ENCODE measurements at places on chromosomes 13 and 19.

DNA sequence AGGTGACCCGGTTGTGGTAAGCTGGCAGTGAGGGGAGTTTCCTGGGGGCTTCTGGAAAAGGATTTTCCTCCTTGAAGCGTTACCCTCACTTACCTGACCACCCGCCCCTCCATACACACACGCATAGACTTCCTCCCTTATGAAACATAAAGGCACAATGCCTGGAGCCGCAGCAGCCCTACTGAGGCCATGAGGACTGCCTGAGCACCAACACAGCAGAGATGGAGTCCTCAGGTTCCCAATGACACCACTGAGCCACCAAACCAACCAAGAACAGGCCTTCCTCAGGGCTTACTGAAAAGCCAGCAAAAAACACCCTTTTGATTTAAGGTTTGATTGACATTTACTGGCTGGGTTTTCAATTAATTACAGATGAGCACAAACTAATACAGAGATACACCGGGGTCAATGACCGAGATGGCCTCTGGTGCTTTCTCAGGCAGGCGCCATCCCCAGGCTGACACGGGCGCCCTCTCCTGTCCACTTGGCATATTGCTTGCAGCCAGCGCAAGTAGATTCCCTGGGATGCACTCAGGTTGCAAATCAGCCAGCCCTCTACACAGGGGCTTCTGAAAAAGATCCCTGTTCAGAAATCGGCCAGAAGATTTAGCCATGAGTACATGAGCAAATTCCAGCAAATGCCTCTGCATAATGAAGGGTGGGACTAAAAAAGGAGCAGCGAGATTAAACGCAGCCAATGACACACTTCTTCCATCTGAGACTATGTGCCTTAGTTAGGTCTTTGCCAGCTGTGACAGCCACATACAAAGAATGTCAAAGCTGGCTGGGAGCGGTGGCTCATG lies 14.8 kb downstream of the OPA3 start:
- DNase-seq = peak; percentile 61

- peak; percentile 67 for DNase-seq
Measured at GRCh38 chr19:42401365-42402303, 11.5 kb upstream of the CNFN start.

DNA sequence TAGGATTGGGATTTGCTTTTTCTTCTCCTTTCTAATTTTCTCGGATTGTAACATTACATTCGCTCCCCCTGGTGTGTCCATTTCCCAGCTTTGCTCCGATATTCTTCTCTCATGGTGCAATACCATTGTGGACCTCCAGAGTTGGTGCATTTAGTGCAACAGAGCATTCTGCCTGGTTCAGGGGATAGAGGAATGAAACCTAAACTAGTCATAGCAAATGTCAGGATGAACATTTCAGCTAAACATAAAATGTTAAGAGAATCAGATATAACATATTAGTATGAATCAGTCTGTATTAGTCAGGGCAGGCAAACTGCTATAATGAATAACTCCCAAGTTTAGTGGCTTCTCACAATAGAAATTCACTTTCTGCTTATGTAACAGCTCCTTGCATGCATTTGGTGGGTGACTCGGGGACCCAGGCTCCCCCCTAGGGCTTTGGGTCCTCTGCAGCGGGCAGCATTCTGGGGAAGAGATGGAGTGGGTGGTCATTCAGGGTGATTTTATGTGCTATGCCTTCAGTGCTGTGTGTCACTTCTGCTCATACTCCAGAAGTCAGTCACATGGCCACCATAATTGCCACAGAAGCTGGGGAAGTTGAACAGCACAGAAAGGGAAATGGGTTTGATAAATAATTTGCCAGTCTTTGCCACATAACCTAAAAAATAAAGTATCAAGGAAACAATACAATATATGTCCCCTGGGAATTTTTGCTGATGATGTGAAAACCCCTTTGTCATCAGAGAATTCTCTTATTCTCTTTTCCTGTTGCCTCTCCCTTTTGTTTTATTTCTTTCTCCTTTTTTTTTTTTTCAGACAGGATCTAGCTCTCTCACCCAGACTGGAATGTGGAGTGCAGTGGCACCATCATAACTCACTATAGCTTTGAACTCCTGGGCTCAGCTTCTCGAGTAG lies 111.0 kb downstream of the HSPH1 start:
- no peak for DNase-seq

GRCh38 chr13:43307921-43308433 lies 284.6 kb downstream of the DNAJC15 start:
- peak; percentile 36 for DNase-seq

- DNase-seq = no peak
Measured at GRCh38 chr13:37495046-37495445, 103.5 kb downstream of the POSTN start.

GRCh38 chr19:4923276-4923747 lies 14.0 kb downstream of the UHRF1 start:
- no peak for DNase-seq

DNA sequence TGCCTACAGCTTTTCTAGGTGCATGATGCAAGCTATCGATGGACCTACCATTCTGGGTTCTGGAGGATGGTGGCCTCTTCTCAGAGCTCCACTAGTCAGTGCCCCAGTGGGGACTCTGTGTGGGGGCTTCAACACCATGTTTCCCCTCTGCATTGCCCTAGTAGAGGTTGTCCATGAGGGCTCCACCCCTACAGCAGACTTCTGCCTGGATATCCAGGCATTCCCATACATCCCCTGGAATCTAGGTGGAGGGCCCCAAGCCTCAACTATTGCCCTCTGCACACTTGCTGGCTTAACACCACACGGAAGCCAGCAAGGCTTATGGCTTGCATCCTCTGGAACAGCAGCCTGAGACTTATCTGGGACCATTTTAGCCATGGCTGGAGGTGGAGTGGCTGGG lies 1299.9 kb upstream of the MIR17HG start:
- DNase-seq = no peak

DNA sequence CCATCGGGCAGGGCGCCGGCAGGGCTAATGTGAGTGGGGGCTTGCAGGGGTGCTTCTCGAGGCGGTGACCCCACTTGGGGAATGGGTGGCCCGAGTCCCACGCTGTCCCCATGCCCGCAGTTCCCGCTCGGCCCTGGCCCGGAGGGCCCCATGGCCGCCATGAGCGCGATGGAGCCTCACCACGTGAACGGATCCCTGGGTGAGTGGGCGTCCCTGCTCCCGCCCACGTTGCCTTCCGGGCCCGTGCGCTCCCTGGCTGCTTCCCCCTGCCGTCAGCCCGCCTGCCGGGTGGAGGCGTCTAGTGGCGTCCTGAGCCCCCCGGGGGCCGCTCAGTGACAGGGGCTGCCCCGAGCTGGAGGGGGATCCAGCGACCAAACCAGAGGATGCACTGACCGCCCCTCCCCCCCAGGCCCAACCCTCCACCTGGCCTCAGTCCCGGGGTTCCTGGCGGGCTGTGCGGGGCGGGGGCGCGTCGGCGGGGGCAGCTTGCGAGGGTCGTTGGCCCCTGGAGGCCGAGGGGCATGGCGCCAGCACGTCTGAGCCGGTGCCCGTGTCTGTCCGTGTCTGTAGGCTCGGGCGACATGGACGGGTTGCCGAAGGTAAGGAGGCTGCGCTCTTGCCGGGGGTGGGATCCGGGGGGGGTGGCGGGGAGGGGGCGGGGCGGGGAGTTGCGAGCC lies 4.8 kb downstream of the ISYNA1 start:
- peak; percentile 53 for DNase-seq

GRCh38 chr13:50712456-50712855 lies 131.0 kb downstream of the DLEU7 start:
- DNase-seq = no peak

GRCh38 chr13:25171170-25171516 lies 945 bp downstream of the AMER2 start:
- no peak for DNase-seq

GRCh38 chr13:108985166-108985565 lies 355.8 kb downstream of the MYO16 start:
- no peak for DNase-seq

GRCh38 chr13:59885076-59885475 lies 278.7 kb downstream of the DIAPH3 start:
- DNase-seq = no peak

- no peak for DNase-seq
Measured at GRCh38 chr13:106918557-106918860, 350.6 kb upstream of the ARGLU1 start.

- no peak for DNase-seq
Measured at GRCh38 chr13:40460116-40460515, 206.3 kb downstream of the FOXO1 start.

- no peak for DNase-seq
Measured at GRCh38 chr19:42068756-42069571, 1.0 kb downstream of the GRIK5 start.

DNA sequence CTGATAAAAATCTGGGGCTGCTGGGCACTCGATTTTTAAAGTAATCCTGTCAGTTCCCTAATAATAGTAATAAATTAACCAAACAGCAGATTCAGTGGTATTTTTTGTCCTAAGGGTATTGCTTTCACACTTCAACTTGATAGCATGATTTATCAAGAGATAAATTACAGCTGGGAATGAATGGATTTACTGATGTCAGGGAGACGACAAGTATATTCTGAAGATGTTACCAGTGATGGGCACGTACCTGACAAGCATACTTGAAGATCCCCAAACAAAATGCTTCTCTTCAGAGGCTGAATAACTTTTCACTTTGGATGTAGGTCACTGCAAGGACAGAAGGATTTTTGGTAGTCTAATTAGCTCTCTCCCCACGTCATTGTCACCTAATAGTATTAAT lies 82.0 kb downstream of the OLFM4 start:
- no peak for DNase-seq

- DNase-seq = peak; percentile 79
Measured at GRCh38 chr19:49677901-49678674, 1.0 kb downstream of the PRMT1 start.

DNA sequence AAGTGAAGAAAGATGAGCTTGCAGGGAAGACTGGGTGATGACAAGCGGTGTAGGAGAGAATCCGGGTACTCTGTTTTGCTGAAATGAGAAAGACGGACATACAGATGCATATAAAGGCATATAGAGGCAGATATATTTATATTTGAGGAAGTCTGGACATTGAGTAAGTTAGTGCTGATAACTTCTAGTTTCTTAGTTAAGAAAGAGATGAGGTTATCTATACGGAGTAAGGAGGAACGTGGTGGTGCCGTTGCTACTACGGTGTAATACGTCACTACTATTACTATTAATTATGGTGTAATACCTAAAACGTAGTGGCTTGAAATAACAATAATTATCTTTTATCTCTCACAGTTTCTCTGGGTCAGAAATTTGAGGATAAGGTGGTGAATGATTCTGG lies 9.8 kb upstream of the CPB2 start:
- DNase-seq = no peak

DNA sequence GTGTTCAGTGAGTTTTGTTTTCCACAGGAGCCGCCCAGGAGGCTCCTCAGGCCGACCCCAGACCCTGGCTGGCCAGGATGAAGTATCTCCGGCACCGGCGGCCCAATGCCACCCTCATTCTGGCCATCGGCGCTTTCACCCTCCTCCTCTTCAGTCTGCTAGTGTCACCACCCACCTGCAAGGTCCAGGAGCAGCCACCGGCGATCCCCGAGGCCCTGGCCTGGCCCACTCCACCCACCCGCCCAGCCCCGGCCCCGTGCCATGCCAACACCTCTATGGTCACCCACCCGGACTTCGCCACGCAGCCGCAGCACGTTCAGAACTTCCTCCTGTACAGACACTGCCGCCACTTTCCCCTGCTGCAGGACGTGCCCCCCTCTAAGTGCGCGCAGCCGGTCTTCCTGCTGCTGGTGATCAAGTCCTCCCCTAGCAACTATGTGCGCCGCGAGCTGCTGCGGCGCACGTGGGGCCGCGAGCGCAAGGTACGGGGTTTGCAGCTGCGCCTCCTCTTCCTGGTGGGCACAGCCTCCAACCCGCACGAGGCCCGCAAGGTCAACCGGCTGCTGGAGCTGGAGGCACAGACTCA lies 12.9 kb downstream of the B3GNT3 start:
- no peak for DNase-seq

GRCh38 chr13:98299966-98300350 lies 122.9 kb upstream of the RNF113B start:
- no peak for DNase-seq

- no peak for DNase-seq
Measured at GRCh38 chr13:71886880-71887279, 19.9 kb upstream of the DACH1 start.

DNA sequence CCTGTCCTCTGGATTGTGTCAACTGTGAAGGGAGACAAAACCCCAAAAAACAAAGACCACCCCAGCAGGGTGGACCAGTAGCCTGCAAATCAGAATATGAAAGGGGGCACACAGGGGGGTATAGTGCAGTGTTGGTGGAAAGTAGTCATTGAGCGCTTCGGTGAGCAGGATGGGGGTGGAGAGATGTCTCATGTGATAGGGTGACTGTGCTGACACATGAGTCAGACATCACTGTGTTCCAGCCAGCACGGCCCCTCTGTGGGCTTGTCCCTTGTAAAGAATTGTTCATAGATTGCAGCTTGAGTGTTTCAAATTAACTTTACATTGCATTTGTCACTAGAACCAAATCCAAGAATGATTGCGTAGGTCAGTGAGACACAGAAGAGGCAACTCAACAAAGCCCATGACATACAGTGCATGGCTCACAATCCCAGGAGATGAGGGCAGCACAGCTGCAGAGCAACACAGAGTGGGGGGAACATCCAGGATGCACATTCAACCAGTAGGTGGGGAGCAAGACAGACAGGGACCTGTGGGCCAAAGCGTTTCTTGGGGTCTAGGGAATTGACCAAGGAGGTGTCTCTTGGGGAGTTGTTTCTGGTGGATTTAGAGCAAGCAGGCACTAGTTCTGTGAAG lies 7.5 kb downstream of the ZNF440 start:
- no peak for DNase-seq

DNA sequence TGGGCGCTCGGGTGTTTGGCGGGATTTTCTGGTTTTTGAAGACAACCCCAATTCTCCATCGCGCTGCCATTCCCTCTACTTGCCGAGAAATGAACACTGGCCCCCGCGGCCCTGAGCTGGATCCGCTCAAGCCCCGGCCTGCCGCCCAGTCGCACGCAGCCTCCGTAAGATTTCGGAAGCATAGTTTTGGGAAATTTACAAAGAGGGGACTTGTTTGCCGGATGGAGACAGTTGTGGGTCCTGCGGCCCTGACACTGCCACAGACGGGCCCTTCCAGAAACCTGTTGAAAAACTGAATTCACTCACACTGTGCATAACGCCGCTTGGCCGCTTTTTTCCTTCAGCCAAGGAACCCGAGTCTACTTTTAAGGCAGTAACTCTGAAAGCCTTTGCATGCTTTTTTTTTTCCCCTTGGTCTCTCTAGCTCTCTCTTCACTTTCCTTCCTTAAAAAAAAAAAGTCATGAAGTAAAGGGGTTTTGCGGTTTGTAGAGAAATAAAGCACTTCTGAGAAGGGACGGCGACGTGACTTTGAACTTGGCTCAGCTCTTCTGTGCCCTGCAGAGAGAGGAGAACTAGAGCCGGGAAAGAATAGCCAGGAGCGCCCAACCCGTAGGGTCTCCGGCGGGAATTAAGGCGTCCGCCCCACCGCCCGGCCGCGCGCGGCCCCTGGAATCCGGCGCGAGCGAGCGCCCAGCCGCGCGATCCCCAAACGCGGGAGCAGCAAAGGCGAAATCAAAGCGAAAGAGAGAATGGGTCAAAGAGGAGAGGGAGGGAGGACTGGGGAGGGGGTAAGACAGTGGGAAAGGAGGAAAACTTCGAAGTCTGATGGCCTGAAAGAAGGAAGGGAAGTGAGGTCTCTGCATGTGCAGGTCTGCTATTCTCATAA lies 3.4 kb upstream of the ZIC2 start:
- no peak for DNase-seq
